ENCODE measurements at places on chromosomes 6 and 20. TPM values are rescaled to one million over a fixed set of nuclear protein-coding genes. Genes with fewer than 3 reads are reported as not detected.
A peak's percentile ranks its signal among the peaks of the same experiment; 100 is the strongest.

DNA sequence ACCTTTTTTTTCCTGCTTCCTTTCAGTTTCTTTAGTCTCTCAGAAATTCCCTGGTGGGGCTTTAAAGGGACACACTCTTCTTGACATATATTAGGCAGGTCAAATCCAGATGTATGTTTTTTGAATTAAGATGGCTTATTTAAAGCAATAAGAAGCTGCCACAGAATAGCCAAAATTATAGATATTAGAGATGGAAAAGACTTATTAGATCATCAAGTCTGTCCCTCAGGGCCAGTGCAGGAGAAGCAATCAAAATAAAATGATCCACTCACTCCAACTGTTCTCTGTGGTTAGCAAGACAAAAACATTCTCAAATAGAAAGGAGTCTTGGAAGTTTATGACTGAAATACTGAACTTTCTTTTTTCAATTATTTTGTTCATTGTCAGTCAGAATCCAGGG is 462.8 kb downstream of the CDC5L start:
- H3K4me1 ChIP-seq: no peaks in the 10 kb centered on the region
- no peaks in the 10 kb centered on the region for H3K27me3 ChIP-seq
- DNase-seq: no peak
- no peak overlapping the region for H3K27ac ChIP-seq
- H3K36me3 ChIP-seq: no peaks in the 10 kb centered on the region
- H3K4me3 ChIP-seq: no peak overlapping the region

DNA sequence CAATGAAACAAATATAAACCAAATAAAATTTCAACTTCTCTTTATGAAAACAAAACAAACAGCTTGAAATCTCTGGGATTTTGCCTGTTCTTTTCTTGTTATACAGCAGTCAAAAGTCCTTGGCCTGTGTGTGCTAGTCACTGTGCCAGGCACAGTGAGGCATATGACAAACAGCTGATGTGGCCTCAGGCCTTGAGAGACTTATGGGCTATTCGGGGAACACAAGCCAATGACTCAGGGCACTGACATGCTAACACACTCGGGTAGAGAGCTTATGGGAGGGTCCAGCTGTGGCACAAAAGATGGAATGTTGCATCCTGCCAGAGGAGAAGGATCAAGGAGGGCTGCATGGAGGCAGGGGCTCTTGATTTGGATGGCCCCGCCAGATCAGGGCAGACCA is 95.4 kb upstream of the NKX2-2 start:
- no peaks in the 10 kb centered on the region for H3K4me1 ChIP-seq
- H3K27me3 ChIP-seq: no peaks in the 10 kb centered on the region
- DNase-seq: no peak
- no peak overlapping the region for H3K4me3 ChIP-seq
- no peak overlapping the region for H3K27ac ChIP-seq

DNA sequence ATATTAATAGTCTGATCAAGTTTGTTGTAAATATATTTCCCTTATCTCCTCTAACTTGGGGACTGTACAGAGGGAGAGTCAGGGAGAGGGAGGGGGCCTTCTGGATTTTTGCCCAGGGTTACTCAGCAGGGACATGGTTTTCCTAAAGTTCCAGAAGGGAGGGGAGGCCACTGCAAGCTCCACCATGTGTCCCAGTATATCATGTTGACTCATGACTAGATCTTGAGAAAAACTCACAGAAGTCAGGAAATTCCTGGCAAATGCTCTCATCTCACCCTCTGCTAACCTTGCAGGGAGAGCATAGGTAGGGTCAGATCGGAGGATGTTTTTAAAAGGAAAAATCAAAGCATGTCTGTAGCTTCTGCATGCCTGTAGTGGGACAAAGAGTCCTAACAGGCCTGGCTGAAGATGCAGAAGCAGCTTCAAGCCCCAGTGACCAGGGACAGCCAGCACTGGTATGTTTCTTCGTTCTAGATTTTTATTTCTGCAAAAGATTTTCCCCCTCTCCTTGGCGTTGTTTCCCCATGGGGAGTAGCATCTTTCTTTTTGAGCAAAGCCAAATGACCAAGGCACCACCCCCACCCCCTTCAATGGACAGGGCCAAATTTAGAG is 272.9 kb upstream of the SUPT3H start:
- no peak overlapping the region for H3K4me3 ChIP-seq
- H3K4me1 ChIP-seq: peaks cover 5% of the 10 kb centered on the region
- H3K27ac ChIP-seq: no peak overlapping the region
- no peak for DNase-seq
- no peaks in the 10 kb centered on the region for H3K36me3 ChIP-seq
- peaks cover 2% of the 10 kb centered on the region for H3K27me3 ChIP-seq

MRAP2 gene
- total RNA-seq: not detected

BPIFB2 gene
- not detected for total RNA-seq

GRCh38 chr20:23266530-23267398 is 83.8 kb upstream of the NXT1 start:
- DNase-seq: no peak
- no peaks in the 10 kb centered on the region for H3K36me3 ChIP-seq
- no peaks in the 10 kb centered on the region for H3K27me3 ChIP-seq

DNA sequence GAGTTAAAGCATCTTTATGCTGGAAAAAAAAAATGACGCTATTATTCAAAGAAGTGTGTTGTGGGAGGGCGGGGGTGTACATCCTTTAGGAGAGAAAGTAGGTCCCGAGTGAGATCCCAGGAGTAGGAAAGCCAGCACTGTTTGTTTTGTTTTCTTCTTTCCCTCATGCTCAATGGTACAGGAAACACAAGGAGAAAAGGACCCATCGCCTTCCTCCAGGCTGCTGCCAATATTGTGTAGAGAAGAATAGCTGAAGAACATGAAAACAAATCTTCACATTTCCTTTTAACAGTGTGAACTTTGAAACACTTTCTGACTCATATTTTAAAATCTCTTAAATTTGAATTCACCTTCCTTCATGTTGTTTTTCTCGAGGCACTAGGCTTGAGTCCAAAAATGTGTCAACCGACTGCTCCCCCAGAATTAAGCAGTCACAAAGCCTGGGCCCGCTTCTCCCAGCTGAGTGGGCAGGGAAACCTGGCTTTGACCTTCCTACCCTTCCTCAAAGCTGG is 22.3 kb downstream of the PPP1R16B start:
- peaks cover 38% of the 10 kb centered on the region for H3K4me1 ChIP-seq
- H3K4me3 ChIP-seq: peak overlapping the region; percentile 33
- no peaks in the 10 kb centered on the region for H3K27me3 ChIP-seq
- DNase-seq: no peak

- peaks cover 9% of the 10 kb centered on the region for H3K36me3 ChIP-seq
- no peak for DNase-seq
- H3K4me1 ChIP-seq: no peaks in the 10 kb centered on the region
- H3K27ac ChIP-seq: no peak overlapping the region
Observed at GRCh38 chr20:10605547-10606195, 68.1 kb downstream of the JAG1 start.

DNA sequence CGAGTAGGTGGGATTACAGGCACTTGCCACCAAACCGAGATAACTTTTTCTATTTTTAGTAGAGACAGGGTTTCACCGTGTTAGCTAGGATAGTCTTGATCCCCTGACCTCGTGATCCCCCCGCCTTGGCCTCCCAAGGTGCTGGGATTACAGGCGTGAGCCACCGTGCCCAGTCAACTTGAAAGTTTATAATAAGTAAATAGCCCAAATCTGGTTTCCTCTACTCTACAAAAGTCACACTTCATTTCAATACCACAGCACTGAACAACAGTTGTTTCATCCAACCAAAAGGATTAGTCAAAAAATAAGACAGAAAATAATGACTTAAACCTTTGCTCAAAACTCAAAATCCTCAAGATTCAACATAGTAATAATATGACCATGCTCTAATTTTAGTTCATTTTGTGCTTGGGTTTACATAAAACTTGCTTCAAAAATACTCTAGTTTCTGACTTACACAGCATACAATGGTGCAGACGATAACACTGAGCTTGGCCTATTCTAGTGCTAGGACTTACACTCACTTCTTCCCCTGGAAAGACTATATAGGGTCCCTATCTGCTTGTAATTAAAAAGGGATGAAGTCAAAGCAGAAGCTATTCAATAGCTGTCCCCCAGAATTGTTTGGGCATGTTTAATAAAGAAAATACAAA is 56.7 kb downstream of the NT5E start:
- no peak for DNase-seq
- no peaks in the 10 kb centered on the region for H3K27me3 ChIP-seq
- no peak overlapping the region for H3K4me3 ChIP-seq
- H3K27ac ChIP-seq: no peak overlapping the region

SNX5 gene
- 71.9 TPM for total RNA-seq

CLIC5 gene
- total RNA-seq: 4.7 TPM

YIPF3 gene
- total RNA-seq: 59.2 TPM

DNA sequence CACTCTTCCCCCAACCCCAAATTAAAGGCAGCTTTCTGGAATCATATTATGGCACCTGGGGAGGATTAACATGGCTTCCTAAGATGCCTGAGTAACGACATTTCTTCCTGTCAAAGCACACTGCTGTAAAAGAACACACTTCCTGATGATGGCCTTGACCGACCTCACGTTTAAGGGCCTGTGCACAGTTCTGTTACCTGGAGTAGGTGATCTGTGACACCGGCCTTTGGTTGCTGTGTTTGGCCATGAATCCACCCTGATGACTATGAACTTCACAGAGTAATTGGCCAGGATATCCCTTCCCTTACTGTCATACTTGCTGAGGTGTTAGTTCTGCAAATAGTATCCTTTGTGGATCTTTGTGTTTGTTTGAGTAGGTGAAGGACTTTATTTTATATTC is 45.8 kb downstream of the PLCB4 start:
- H3K4me3 ChIP-seq: no peak overlapping the region
- DNase-seq: no peak
- H3K27ac ChIP-seq: no peak overlapping the region
- no peaks in the 10 kb centered on the region for H3K4me1 ChIP-seq
- H3K36me3 ChIP-seq: no peaks in the 10 kb centered on the region

DNA sequence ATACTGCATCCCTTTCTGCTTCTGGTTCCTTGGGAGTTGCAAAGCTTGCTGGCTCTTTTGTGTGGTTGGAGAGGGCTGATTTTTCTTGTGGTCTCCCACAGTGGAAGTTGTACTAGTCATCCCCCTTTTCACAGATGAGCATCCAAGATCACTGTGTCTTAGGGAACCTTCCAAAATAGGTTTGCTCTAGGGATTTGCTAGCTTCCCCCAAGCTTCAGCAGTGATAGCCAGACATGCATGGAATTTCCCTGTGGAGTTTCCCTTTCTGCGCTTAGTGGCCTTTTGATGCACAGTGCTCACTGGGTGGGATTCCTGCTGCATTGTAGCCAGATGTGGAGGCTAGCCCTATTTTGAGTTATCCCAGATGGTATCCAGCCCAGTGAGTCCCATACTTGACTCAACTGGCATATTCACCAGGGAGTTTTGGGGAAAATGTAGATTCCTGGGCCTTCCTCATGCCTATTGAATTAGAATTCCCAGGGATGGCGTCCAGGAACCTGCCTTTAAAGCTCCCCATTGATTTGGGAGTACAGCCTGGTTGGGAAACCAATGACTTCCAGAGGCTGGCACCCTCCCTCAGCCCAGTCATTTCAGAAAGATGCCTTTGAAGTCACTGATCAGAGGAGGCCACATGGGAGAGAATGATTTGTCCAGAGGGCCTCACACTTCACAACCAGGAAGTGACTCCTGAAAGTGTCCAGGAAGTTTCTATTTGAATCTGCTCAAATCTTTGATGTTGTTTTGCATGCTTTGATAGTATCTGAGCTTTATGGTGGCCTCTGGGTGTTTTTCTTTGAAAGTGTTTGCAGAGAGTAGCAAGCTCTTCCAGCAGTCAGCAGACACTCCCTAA is 25.9 kb downstream of the PPARD start:
- H3K27me3 ChIP-seq: no peaks in the 10 kb centered on the region
- H3K36me3 ChIP-seq: no peaks in the 10 kb centered on the region
- DNase-seq: no peak
- peak overlapping the region; percentile 42 for H3K27ac ChIP-seq
- H3K4me1 ChIP-seq: peaks cover 39% of the 10 kb centered on the region

- H3K27me3 ChIP-seq: no peaks in the 10 kb centered on the region
- no peak for DNase-seq
- H3K27ac ChIP-seq: no peak overlapping the region
- peaks cover 69% of the 10 kb centered on the region for H3K36me3 ChIP-seq
Observed at GRCh38 chr6:36504181-36504580, 43.1 kb downstream of the STK38 start.

GRCh38 chr6:1317302-1317815 is 5.5 kb downstream of the FOXQ1 start:
- H3K27me3 ChIP-seq: peaks cover 15% of the 10 kb centered on the region
- peaks cover 9% of the 10 kb centered on the region for H3K4me1 ChIP-seq
- no peak overlapping the region for H3K4me3 ChIP-seq
- H3K36me3 ChIP-seq: no peaks in the 10 kb centered on the region
- H3K27ac ChIP-seq: no peak overlapping the region
- DNase-seq: no peak

DNA sequence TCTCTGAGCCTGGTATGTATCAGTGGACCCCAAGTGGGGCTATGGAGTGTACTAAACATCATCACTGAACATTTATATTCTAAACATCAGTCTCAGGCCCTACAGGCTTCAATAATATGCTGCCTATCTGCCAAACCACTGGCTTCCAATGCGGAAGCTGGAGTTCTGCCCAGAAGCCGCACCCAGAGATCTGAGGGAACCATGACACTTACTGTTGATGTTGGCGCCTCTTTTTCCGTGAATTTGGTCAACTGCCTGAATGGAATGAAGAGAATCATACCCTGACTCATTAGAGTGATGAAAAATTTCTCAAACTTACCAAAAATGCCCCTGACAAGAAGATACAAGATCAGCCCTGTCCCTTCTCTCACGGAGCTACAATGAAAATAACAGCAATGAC is 66.2 kb downstream of the SLC22A23 start:
- no peaks in the 10 kb centered on the region for H3K36me3 ChIP-seq
- H3K4me3 ChIP-seq: no peak overlapping the region
- no peaks in the 10 kb centered on the region for H3K27me3 ChIP-seq
- H3K27ac ChIP-seq: no peak overlapping the region
- DNase-seq: no peak
- H3K4me1 ChIP-seq: no peaks in the 10 kb centered on the region

GPR63 gene
- 0.10 TPM for total RNA-seq

GRCh38 chr20:3768342-3769130 is 983 bp upstream of the ADISSP start:
- peak; percentile 87 for DNase-seq
- no peaks in the 10 kb centered on the region for H3K27me3 ChIP-seq
- peak overlapping the region; percentile 62 for H3K4me3 ChIP-seq
- no peaks in the 10 kb centered on the region for H3K36me3 ChIP-seq
- H3K27ac ChIP-seq: peak overlapping the region; percentile 99

AIF1 gene
- 9.9 TPM for total RNA-seq

PRND gene
- not detected for total RNA-seq

CRYBG1 gene
- 83.8 TPM for total RNA-seq

GRCh38 chr20:46117704-46118467 is at the start of gene CD40:
Gene CD40 (plus strand): TSS chr20:46118314. CDS start chr20:46118344, 30 bp downstream.
- peak within 1 kb of the TSS; percentile 62 for H3K4me3 ChIP-seq
- no peaks in the 10 kb centered on the region for H3K36me3 ChIP-seq
- H3K4me1 ChIP-seq: peaks cover 16% of the 10 kb centered on the region
- peak; percentile 75 for DNase-seq

All from CD4-positive, CD25-positive, alpha-beta regulatory T cell (primary cell).